Upper lobe of left lung (tissue), 6 donors: ENCODE measurements at places on chromosomes 6 and 20. TPM values are rescaled to one million over a fixed set of nuclear protein-coding genes. Genes with fewer than 3 reads are reported as not detected.

SYNDIG1 gene
- not detected for total RNA-seq

MCCD1 gene
- total RNA-seq = not detected

CAGE1 gene
- total RNA-seq = not detected

DNA sequence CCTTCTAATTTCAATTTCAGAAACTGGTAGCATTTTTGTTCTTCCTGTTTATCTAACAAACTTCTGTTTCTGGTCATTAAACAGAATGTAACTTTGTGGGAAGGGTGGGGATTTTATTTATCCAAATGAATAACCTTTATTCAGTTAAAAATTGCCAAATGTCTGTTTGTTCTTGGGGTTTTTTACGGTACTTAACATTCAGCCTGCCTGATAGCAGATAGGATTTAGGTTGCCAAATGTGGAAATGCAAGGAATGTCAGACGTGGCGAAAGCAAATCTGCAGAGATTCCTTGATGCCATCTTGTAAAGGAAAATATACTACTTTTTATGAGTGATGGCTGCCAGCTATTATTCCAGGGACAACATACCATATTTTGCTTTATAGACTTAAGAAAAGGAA is 95.7 kb downstream of the LYRM2 start:
- no peaks in the 10 kb centered on the region for H3K36me3 ChIP-seq
- no peak overlapping the region for H3K27ac ChIP-seq
- peak overlapping the region; percentile 12 for H3K4me3 ChIP-seq
- H3K4me1 ChIP-seq = no peaks in the 10 kb centered on the region

GRCh38 chr20:50001784-50002311 is 19.1 kb downstream of the SNAI1 start:
- no peaks in the 10 kb centered on the region for H3K36me3 ChIP-seq
- H3K27ac ChIP-seq = no peak overlapping the region
- DNase-seq = no peak
- H3K27me3 ChIP-seq = no peaks in the 10 kb centered on the region
- H3K4me3 ChIP-seq = no peak overlapping the region
- H3K4me1 ChIP-seq = peaks cover 7% of the 10 kb centered on the region

GRCh38 chr6:2387445-2387844 is 142.0 kb upstream of the GMDS start:
- no peak overlapping the region for H3K27ac ChIP-seq
- DNase-seq = no peak
- no peaks in the 10 kb centered on the region for H3K27me3 ChIP-seq

DNA sequence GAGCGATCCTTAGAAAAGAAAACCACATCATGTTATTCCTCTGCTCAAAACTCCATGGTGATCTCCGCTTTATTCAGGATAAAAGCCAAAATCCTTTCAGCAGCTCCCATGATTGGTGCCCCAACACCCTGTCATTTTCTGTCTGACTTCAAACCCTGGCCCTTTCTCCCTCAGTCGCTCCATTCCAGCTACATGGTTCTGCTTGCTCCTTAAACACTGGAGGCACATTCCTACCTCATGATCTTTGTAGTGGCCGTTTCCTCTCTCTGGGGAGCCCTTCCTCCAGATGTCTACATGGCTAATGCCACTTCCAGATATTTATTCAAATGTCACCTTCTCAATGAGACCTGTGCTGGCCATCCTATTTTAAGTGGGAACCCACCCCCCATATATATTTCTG is 100.8 kb downstream of the CAP2 start:
- no peak overlapping the region for H3K27ac ChIP-seq
- H3K4me1 ChIP-seq = peaks cover 8% of the 10 kb centered on the region
- no peak for DNase-seq
- H3K27me3 ChIP-seq = no peaks in the 10 kb centered on the region
- H3K4me3 ChIP-seq = no peak overlapping the region

GRCh38 chr6:43680308-43681200 is 7.0 kb downstream of the MRPS18A start:
- no peak overlapping the region for H3K4me3 ChIP-seq
- no peak for DNase-seq
- peaks cover 14% of the 10 kb centered on the region for H3K36me3 ChIP-seq

- H3K27me3 ChIP-seq = no peaks in the 10 kb centered on the region
- DNase-seq = no peak
- no peak overlapping the region for H3K27ac ChIP-seq
- H3K36me3 ChIP-seq = peaks cover 34% of the 10 kb centered on the region
- H3K4me3 ChIP-seq = no peak overlapping the region
Measured at GRCh38 chr6:47592131-47592840, 106.1 kb upstream of the ADGRF4 start.

DNA sequence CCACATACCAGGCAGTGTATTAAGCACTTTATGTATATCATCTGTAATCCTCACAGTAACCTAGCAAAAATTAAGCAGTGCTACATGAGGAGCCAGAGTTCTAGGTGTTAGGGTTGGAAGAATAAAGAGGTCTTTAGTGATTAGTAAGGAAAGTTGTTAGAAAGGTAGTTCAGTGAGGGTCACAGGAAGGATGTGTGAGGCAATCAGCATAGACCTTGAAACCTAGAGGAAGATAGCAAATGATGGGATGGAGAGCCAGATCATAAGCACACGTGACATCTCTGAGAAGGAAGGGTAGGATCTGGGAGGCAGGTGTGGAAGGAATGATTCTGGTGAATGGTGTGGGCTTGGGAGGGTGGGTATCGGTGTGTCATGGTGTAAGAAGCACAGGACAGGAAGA is 2.2 kb downstream of the KAT14 start:
- peaks cover 18% of the 10 kb centered on the region for H3K4me1 ChIP-seq
- no peaks in the 10 kb centered on the region for H3K36me3 ChIP-seq
- H3K27me3 ChIP-seq = no peaks in the 10 kb centered on the region
- H3K27ac ChIP-seq = no peak overlapping the region

- no peak for DNase-seq
- no peaks in the 10 kb centered on the region for H3K4me1 ChIP-seq
- H3K27ac ChIP-seq = no peak overlapping the region
- no peaks in the 10 kb centered on the region for H3K36me3 ChIP-seq
- no peaks in the 10 kb centered on the region for H3K27me3 ChIP-seq
- H3K4me3 ChIP-seq = no peak overlapping the region
Measured at GRCh38 chr6:169415179-169415578, 161.5 kb upstream of the THBS2 start.

- no peak for DNase-seq
- no peaks in the 10 kb centered on the region for H3K27me3 ChIP-seq
- no peak overlapping the region for H3K27ac ChIP-seq
- H3K4me3 ChIP-seq = no peak overlapping the region
Measured at GRCh38 chr6:5282191-5282623, 20.9 kb downstream of the FARS2 start.
